ENCODE measurements at places on chromosomes 6 and 20.

DNA sequence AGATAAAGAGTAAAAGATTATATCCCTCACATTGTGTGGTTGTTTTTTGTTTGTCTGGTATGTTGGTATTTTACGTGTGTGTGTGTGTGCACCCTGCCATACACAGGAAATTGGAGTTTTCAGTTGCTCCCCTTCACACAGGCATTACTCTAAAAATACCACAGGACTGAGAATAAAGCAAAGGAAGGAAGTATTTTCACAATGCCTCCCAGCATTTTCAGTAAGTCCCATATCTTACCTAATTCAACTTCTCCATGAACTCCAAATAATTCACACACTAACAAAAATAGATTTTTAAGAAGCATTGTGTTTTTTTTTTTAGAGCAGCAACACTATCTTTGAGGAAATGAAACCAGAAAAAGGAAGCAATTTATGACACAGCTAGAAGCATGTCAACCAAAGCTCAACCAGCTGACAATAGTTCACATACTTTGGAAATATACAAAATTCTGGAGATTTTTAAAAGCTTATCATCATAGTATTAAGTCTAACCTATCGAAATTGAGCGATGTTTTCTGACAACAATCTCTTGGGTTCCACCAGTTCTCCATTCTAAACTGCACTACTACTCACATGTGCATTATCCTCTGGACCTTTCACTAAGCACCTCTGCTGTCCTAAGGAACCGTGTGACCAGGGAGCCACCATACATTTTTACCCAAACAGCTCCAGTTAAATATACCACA, 2.1 kb downstream of the UBE2J1 start:
- no peak for DNase-seq

GRCh38 chr6:53828215-53828614, 33.4 kb downstream of the LRRC1 start:
- DNase-seq, result no peak

DNA sequence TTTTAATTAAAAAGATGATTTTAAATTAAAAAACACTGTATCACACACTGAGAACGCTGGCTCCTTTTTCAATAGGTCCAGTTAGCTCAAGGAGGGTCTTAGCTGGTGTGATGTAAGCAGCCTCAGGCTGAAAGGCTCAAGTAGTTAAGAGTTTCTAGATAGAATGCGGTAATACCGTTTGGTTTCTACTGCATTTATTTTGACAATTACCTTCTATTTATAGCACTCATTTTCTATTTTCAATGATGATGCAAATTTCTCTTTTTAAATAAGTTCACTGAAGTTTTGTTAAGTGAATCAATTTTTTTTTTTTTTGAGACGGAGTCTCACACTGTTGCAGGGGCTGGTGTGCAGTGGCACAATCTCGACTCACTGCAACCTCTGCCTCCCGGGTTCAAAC, 87.1 kb downstream of the PREX1 start:
- no peak for DNase-seq

- no peak for DNase-seq
These were observed 21.6 kb upstream of the FBXO30 start for GRCh38 chr6:145836170-145836569.
